ENCODE measurements at places on chromosomes 2 and 18.

- DNase-seq, result no peak
Measured at GRCh38 chr18:24262087-24262486, 123.2 kb downstream of the CABYR start.

GRCh38 chr18:8177330-8178016 lies 431.8 kb upstream of the RAB12 start:
- DNase-seq, result no peak

DNA sequence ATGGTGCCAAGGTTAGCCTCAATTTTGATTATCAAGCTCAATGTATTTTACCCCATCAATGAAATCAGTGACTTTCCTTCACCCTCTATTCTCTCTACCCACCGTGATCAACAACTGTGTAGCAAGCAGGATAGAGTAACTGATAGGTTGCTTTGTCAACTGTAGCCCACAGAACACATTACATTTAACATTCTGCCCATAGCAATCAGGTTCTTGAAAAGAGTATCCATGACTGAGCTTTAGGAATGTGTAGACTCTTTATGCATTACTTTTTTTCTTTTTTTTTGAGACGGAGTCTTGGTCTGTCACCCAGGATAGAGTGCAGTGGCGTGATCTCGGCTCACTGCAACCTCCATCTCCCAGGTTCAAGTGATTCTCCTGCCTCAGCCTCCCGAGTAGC lies 19.8 kb upstream of the VWA3B start:
- DNase-seq, result no peak

GRCh38 chr2:29782549-29783458 lies 138.6 kb downstream of the ALK start:
- no peak for DNase-seq

- DNase-seq, result no peak
Measured at GRCh38 chr2:45833301-45833967, 182.0 kb downstream of the PRKCE start.

DNA sequence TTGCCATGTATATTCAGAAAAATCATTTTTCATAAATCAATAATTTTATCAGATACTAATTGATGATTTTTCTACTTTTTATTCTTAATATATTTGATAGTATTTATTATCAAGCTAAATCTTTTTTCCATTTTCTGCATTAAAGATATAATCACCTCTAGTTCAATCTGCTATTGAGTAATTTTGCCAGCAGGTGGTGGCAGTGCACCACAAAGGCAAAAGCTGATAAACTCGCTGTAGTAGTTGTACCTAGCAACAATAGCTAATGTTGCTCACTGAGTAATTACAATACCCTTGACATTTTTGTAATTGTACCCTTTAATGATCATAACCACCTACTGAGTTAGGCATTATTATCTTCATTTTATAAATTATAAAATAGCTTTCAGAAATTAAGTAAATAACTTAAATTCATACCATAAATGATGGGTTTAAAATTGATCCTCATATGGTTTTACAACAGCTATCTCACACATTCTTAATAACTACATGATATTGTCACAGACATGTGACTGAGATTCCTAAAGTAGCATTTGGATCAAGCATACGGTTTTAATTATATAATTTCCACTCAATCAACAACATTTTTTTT lies 52.0 kb upstream of the CALCRL start:
- DNase-seq, result peak; percentile 26
